ENCODE measurements at places on chromosomes 6 and 20.

DNA sequence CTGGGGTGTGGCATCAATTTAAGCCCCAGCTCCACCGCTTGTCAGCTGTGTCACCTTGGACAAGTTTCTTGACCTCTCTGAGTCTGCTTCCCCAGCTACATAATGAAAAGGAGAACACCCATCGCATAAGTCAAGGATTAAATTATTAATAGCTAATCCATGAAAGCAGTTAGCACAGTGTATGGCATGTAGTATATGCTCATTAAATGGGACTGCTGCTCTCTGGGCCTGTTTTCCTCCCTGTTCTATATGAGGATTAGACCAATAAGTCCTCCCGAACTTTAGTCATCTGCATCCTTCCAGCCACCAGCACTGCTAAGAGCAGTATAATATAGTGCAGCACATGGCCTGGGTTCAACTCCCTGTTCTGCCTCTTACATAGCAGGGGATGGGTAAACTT is 19.7 kb downstream of the ETV7 start:
- DNase-seq: no peak

GRCh38 chr6:119658917-119659316 is 309.4 kb upstream of the MAN1A1 start:
- DNase-seq: no peak

GRCh38 chr6:129940454-129941195 is 77.8 kb upstream of the L3MBTL3 start:
- no peak for DNase-seq

DNA sequence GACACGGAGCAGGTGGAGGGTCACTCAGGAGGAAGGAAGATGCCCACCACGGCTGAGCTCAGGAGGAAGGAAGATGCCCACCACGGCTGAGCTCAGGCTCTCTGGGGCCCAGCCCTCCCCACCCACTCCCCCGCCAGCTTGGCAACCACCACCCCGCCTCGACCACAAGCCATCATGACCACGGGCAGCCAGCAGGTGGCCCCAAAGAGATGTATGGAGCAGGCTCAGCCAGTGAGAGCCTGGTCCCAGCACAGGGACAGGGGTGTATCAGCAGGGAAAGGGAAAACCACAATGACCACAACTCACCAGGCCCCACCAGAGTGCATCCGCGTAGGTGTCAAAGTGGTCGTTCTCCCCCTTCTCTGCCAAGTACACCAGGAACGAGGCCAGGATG is 30.4 kb downstream of the KCNQ2 start:
- peak; percentile 43 for DNase-seq

DNA sequence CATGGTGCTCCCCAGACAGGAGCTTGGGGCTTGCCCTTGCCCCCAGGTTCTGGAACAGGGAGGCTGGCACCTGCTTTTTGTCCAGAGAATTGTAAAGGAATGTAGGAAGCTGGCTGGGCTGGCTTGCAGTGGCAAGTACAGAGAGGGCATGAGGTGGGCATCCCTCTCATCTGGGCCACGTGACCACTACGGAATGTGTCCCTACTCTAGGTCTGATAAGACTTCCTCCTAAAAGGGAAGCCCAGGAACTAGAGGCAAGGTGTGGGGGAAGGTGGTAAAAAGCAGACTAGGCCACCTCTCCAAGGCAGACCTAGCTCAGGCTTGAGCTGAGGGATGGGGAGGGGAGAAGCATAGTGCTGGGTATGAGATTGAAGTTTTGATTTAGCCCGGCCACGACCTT is 38.8 kb downstream of the UNC5CL start:
- no peak for DNase-seq

GRCh38 chr6:2773449-2773848 is 8.3 kb downstream of the WRNIP1 start:
- no peak for DNase-seq

DNA sequence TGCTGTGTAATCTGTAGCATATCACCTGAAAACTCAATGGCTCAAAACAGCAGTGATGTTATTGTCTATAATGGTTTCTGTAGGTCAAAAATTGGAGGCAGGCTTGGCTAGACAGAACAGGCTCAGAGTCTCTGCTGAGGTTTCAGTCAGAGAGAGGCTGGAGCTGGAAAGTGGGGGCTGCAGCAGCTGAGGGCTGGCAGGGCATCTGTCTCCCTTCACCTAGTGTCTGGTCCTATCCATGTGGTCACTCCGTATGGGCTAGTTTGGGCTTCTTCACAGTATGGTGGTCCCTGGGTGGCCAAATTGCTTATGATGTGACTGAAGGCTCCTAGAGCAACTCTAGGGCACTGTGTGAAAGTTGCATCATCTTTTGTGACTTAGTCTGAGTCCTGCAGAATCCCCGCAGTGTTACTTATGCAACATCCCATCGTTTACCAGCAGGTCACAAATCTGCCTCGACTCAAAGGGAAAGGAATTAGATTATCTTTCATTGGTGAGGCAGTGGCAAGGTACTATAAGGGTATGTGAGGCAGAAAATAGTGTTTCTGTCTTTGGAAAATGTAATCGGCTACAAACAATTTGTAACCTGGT is 497.0 kb downstream of the EPHA7 start:
- no peak for DNase-seq

GRCh38 chr6:5846889-5847288 is 159.8 kb downstream of the NRN1 start:
- DNase-seq: no peak

DNA sequence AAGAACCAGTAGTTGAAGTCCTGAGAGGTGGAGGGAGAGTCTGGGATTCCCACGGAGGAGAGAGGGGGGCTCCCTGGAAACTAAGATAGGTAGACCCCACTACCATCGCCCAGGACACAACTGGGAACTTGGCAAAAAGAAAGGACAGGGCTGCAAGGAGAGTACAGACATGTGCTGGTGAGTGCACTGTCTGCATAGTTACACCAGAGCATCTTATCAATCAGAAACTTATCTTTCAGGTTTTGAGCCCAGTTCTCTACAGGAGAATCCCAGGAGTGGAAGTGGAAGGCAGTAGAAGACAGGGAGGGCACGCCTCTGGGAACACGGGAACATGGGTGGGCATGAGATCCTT is 12.2 kb downstream of the NFKBIL1 start:
- DNase-seq: no peak

DNA sequence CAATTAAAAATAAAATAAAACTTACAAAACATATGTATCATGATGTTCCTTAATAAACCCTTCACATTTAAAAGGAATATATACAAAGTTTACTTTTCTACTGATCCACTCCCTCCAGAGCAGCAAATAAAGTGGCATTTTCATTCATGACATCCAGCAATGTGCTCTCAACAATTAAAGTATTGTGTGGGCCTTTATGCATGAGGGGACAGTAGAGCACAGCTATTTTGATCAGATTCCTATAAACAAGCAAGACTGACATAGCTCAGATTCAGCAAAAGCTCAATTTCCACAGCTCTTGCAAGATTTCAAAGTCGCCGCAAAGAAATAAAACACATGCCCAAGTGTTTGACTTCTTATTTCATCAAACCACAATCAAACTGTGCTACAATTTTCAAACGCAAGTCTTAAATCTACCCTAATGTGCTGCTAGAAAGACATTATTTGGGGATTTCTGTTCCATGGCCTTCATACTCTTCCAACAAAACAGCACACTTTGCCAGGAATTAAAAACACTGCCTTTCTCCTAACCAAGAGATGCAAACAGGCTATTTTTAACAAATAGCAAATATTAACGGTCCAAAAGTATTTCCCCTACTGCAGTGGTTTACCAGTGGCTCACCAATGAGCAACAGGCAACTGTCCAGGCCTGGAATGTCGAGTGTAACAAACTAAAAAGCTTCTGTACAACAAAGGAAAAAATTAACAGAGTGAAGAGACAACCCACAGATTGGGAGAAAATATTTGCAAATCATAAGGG is 52.3 kb downstream of the MBOAT1 start:
- no peak for DNase-seq

GRCh38 chr6:5132731-5133130 is 47.6 kb downstream of the PPP1R3G start:
- DNase-seq: no peak

GRCh38 chr6:28371706-28372451 is 22.1 kb downstream of the ZKSCAN3 start:
- DNase-seq: no peak

DNA sequence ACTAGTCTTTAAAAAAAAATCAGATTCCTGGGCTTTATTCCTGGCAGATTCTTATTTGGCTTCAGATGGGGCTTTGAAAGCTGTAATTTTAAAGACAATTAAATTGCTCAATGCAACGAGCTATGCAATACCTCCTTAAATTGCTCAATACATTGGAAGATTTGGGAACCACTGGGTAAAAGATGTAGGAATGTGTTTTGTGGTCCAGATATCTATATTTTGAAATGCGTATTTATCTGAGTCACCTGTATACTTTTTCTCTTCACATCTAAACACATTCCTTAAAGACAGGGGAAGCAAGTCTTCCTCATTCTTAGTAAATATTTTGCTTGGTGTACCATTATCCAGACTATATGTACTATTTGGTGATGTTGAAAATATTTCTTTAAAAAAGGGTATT is 29.6 kb upstream of the MAP7 start:
- DNase-seq: no peak

DNA sequence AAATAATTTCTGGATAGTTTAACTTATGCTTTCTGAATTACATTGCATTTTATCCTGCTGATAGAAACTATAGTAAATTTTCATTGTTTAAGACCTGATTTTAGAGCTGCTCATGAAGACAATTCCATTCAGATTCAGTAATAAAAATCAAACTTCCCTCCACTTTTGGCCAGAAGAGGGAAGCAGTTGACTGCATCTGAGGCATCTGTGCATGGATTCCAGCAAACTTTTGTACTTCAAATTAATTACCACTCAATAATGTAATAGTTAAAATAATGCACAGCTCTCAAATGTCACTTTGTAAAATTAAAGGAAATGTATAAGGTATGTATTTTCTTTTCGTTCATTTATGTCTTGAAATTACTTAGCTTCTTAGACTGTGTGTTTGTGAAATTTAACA is 64.2 kb upstream of the SLC35B3 start:
- DNase-seq: no peak

DNA sequence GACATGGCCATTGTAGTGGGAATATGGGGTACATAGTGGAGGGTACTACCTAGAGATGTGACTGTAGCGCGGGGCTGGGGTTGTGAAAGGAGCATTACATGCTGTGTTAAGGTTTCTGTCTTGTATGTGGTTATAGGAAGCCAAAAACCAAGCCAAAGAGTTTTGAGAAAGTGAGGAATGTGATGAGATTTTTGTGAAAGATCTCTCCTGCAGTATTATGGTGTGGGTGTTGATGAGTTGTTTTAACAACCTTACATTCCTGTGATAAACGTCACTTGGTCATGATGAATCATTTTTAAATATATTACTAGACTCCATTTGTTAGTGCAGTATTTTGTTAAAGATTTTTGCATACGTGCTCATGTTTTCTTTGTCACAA is 48.9 kb downstream of the ZFAND3 start:
- DNase-seq: no peak

DNA sequence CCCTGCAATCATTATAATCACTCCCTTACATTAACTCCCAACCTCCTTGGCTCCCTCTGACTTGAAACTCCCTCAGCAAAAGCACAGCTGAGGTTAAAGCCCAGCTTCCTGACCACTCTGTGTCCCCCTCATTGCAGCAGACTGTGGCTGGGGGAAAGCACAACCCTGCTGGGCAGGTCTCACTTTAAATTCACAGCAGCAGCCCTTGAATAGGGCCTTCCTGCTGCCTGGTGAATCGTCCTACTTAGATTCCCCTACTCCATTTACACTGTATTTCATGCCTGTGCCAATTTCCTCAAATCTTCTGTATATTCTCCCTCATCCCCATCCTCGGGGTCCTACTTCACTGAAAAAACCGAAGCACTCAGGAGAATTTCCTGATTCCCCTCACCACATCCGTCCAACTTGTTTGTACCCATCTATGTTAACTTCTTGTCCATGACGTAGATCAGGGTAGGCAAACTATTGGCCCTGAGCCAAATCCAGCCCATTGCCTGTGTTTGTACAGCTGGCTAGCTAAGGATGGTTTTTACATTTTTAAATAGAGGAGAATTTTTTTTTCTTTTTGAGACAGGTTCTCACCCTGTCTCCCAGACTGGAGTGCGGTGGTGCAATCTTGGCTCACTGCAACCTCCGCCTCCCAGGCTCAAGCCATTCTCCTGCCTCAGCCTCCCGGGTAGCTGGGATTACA is 31.5 kb upstream of the GCM1 start:
- no peak for DNase-seq

DNA sequence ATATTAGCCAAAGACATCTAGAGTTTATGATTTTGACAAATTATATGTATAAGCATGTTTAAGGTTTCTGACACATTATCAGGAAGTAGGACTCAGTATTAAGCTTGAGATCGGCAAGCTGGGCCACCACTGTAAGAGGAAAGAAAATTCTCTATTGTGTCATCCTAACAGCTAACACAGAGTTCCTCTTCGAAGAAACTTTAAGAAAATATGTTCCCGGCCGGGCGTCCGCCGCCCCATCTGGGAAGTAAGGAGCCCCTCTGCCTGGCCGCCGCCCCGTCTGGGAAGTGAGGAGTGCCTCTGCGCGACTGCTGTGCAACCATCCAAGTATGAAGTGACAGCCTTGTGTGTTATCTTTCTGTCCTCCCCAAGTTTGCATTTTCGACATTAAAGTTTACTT is 23.0 kb downstream of the USP49 start:
- no peak for DNase-seq

DNA sequence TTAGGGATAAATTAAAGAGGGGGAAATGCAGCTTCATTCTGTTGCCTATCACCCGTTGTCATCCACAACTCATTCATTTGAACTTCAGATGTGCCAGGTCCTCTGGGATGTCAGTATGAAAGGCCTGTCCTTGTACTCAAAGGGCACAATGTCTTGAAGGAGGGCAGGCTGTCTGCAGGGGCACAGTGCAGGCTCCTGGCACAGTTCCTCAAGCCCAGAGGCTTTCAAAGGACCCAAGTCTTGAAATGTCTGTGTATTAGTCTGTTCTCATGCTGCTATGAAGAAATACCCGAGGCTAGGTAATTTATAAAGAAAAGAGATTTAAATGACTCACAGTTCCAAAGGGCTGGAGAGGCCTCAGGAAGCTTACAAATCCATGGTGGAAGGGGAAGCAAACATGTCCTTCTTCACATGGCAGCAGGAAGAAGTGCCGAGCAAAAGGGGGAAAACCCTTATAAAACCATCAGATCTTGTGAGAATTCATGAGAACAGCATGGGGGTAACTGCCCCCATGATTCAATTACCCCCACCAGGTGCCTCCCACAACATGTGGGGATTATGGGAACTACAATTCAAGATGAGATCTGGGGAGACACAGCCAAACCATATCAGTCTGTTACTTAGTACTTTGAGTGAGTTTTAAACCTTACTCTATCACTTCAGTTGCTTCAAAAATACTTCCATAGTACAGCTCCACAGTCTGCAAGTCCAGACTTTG is 9.4 kb downstream of the SNX9 start:
- no peak for DNase-seq

DNA sequence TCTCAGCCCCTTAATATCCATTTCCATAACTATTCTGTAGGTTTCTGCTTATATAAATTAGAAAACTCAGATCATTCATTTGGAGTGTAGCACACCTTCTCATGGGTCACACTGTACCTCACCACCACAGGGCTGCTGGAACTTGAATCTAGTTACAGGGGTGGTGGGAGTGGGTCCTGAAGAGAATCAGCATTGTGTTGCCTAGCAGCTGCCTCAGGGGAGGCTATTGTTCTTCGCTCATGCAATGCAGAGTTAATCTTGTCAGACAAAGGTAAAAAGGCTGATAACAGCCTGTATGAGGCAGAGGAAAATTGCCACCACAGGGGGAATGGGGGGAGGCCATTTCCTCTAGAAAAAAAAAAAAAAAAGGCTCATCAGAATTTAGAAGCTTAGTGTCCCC is 496.0 kb upstream of the ADGRB3 start:
- DNase-seq: no peak

All from stimulated activated CD4-positive, alpha-beta T cell treated with anti-CD3 and anti-CD28 coated beads, Interleukin-15, amount 100 ng/mL, for 1 hour (primary cell).